ENCODE measurements at places on chromosomes 12 and 14.
A peak's percentile ranks its signal among the peaks of the same experiment; 100 is the strongest.

GRCh38 chr12:49093792-49094159, 825 bp downstream of the DHH start:
- DNase-seq = no peak

DNA sequence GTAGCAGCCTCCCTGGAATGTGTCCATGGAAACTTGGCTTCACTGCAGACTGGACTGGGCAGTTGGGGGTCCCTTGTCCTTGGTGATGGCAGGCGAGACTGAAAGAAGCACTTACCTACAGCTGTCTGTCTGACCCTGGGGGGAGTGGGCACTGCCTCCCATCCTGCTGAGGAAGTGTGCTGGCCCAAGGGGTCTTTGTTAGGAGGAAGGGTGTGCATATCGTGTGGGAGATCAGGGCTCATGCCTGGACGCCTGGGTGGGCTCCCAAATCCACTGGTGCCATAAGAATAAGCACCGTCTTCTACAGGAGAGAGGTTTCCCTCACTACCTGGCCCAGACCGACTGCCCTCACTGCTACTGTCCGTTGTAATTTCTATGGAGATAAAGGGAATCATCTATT, 81.4 kb downstream of the PIWIL1 start:
- DNase-seq = no peak

- no peak for DNase-seq
These were observed 574 bp downstream of the PAWR start for GRCh38 chr12:79690142-79690637.

GRCh38 chr14:28676479-28676878, 90.1 kb upstream of the FOXG1 start:
- no peak for DNase-seq

- no peak for DNase-seq
These were observed 141.9 kb downstream of the C12orf42 start for GRCh38 chr12:103353913-103354312.

DNA sequence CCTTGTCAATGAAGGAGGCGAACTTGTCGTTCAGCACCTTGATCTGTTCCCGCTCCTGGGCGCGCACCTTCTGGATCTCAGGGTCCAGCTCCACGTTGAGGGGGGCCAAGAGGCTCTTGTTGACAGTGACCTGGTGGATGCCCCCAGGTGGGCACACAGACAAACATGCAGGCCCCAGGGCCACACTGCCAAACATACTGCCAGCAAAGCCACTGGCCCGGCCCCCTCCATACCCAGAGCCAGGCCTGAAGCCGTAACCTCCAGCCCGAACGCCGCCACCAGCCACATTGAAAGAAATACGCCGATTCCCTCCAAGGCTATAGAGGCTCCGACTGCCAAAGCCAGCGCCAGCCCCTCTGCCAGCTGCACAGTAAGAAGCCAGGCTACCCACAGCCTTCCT, 337 bp downstream of the KRT74 start:
- no peak for DNase-seq

GRCh38 chr12:108857158-108857407, 300 bp downstream of the SSH1 start:
- no peak for DNase-seq

DNA sequence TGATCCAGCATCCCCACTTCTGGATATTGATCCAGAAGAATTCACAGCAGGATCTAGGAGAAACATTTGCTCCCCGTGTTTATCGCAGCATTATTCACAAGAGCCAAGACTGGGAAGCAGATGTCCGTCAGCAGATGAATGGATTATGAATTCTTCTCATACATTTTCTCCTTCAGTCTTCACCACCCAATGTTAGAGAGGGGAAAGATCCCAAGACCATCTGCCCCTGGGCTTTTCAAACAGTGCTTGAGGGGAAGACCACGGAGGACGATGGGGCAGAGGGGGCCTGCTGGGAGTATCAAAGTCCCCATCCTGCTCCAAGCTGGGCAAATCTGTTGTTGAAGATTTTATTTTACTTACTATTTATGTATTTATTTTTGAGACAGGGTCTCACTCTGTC, 41.1 kb downstream of the SERPINA3 start:
- no peak for DNase-seq

GRCh38 chr12:4069670-4070010, 196.4 kb upstream of the PARP11 start:
- no peak for DNase-seq

GRCh38 chr12:121793838-121794533, 498 bp upstream of the RHOF start:
- peak; percentile 98 for DNase-seq

DNA sequence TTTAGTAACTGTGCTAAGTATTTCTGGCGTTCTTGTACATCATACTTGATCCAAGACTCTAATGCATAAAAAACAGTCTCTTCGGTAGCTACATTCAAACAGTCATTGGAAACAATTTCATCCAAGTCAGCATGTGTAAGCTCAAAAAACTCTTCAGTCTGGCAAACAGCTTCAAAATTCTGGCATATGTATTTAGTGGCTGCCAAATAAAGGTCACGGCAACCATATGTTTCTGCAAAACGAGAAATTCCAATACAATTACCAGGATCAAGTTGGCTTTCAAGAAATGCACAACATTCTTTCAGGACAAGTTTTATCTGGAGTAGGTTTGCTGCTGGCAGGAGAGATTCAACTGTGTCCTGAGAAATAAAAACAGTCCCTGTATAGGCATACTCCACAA, 16.5 kb downstream of the KLHL28 start:
- DNase-seq = no peak

- DNase-seq = peak; percentile 78
These were observed 2.1 kb downstream of the DDN start for GRCh38 chr12:48996794-48997718.

DNA sequence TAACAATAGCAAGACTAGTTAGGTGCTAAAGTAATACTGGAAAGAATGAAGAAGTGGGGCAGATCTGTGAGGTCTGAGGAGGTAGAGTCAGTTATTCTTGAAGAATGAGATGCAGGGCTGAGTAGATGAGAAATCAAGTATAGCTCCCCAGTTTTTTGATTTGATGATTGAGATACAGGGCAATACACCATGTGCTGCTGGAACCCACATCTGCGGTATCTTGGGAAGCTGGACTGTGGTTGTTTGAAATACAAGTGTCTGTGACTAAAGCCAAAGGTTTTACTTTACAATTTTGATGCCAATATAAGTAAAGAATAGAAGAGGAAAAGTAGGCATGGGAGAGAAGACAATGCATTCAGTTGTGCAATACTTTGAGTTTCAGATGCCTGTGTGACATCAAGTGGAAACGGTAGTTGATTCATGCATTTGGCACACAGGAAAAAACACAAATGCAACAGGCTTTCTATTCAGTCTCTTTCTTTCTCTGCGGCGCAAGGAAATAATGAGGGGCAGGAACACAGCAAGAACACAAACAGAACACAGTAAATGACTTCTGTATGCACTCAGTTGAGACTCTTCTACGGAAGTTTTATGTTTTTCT, 190.2 kb upstream of the SLC38A2 start:
- DNase-seq = no peak

DNA sequence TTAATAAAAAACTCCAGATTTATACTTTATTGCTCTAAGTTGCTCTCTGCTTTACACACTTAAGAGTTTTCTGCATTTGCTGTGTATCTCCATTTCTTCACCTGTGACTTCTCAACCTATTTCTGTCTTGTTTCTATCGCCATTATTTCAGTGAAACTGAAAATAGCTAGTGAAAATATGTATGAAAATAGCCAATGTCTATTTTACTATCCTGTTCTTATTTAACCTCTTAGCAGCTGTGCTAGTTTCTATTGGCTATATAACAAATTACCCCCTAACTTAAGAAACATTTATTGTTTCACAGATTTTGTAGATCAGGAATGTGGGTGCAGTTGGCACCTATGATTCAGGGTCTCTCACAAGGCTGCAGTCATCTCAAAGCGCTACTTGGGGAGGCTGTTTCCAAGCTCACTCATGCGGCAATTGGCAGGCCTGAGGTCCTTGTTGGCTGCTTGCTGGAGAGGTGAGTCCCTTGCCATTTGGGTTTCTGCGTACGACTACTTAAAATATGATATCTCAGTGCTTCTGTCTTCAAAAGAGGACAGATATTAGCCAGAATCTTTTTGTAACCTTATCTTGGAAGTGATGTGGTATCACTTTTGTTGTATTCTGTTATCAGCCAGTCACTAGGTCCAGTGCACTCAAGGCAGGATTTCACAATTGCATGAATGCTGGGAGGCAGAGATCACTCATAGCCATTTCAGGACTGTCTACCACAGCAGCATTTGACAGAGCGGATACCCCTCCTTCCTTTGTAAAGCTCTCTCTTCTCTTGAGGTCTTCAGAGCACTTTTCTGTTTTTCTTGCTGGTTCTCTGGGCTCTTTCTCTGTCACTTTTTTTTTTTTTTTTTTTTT, 7.2 kb downstream of the ERC1 start:
- no peak for DNase-seq

- no peak for DNase-seq
These were observed 42.1 kb upstream of the LGR5 start for GRCh38 chr12:71397433-71397954.

DNA sequence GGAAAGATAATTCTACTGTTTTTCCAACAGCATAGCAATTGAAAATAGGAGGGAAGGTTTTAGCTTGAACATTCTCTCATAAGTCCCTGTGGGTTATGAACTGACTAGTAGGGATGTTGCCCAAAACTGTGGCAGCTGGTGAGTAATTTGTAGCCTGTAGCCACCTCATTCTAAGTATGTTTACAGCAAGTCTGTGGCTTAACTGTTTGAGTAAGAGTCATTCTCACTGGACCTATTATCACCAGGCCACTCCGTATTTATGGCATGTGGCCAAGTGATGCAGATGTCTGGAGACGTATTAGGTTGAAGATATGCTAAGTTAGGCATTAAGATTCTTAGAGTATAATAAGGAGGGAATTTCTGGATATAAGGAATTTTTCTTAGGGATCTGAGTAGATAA, 458.3 kb downstream of the ETNK1 start:
- no peak for DNase-seq

DNA sequence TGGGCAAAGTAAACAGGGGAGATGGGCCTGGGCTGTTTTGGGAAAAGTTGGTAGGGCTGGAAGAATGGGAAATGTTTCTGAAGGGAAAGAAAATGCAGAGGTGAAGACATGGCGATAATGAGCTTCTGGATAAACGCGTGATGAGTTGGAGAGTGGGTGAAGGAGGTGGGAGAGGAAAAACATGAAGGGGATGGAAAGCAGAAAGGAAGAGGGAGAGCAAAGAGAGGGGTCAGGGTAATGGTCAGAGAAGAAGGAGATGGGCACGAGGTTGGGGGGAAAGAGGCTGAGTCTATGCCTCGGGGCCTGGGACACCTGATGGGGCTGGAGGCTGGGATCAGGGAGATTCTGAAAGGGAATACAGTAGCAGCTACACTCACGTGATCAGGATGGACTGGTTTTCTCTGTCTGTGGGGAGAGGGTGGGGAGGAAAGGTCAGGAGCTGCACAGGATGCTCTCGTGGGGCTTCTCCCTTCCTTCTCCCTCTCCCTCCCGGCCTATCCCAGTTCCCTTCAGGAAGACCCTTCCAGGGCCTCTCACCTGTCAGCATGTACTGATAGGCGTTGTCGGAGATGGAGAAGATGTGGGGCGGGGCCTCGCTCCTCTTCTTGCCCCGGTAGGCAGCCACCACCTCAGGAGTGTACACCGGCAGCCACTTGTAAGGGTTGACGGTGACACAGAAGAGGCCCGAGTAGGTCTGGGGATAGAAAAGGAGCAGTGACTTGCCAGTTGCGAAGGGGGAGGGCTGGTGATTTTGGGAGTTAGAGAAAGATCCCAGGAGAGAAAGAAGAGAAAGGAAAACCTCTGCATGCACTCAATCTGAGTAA, 3.1 kb downstream of the MYH7 start:
- no peak for DNase-seq

DNA sequence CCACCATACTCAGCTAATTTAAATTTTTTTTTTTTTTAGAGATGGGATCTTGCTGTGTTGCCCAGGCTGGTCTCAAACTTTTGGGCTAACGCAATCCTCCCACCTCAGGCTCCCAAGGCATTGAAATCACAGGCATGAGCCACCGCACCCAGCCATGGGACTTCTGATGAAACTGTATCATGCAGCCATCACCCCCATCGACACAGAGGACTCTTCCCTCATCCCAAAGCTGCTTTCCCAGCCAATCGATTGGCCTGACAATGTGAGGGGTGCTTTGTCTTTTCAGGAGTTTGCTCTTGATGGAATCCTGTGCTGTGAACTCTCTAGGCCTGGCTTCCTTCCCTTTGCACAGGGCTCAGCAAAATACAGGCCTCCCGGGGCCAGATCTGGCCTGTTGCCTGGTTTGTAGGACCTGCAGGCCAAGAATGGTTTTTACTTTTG, 59.6 kb upstream of the NCOR2 start:
- DNase-seq = no peak

- DNase-seq = no peak
These were observed 15.4 kb upstream of the PAWR start for GRCh38 chr12:79706156-79706555.

GRCh38 chr14:70811578-70811977, 2.3 kb upstream of the MAP3K9 start:
- no peak for DNase-seq

GRCh38 chr12:97404093-97404492, 58.5 kb upstream of the RMST start:
- no peak for DNase-seq

- DNase-seq = peak; percentile 79
These were observed 612 bp downstream of the PPTC7 start for GRCh38 chr12:110582276-110583136.

- no peak for DNase-seq
These were observed 90.8 kb downstream of the PRKAB1 start for GRCh38 chr12:119758722-119759121.

DNA sequence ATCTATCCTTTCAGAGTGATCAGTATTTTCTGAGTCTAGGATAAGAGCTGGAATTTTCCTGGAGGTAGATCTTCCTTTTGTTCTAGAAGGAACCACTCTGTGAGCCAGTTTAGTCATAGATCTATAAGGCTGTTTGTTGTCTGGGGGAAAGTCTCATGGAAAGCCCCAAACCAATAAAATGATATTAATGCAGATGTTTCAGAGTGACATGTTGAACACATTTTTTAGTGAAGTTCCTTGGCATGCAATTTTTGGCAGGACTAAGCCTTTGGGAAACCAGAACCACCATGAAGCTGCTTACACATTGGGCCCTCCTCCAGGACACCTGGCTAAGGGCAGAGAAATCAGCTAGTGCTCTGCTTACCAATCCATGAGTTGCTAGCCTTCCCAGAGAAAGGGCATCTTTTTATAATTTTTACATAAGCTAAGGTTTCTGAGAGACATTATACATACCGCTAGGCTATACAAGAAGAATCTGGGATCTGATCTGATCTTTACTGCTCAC, 101.5 kb upstream of the PCED1B start:
- no peak for DNase-seq

DNA sequence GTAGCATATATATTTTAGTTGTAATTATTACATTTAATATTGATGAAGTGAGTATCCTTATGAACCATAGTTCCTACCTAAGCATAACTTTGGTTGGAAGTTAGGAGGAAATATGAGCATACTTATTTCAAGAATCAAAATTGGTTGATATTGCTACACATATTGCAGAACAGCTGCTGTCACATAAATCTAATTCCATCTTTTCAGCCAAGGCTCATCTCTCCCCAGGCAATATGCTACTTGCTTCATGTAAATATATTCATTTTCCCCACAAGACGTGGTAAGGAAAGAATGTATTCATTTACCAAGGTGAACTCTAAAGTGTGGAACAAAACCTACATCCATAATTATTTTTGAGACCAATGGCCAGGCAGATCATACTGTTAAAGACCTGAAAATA, 62.5 kb upstream of the HIF1A start:
- DNase-seq = no peak

Data from memory B cell (primary cell).